ENCODE measurements at places on chromosomes 12 and 14.

GRCh38 chr14:101126731-101127130 lies 223.2 kb upstream of the RTL1 start:
- no peak for DNase-seq

- no peak for DNase-seq
Observed at GRCh38 chr12:1510056-1510812, 84.1 kb downstream of the FBXL14 start.

- DNase-seq: no peak
Observed at GRCh38 chr12:13135371-13136178, 32.1 kb upstream of the GSG1 start.

DNA sequence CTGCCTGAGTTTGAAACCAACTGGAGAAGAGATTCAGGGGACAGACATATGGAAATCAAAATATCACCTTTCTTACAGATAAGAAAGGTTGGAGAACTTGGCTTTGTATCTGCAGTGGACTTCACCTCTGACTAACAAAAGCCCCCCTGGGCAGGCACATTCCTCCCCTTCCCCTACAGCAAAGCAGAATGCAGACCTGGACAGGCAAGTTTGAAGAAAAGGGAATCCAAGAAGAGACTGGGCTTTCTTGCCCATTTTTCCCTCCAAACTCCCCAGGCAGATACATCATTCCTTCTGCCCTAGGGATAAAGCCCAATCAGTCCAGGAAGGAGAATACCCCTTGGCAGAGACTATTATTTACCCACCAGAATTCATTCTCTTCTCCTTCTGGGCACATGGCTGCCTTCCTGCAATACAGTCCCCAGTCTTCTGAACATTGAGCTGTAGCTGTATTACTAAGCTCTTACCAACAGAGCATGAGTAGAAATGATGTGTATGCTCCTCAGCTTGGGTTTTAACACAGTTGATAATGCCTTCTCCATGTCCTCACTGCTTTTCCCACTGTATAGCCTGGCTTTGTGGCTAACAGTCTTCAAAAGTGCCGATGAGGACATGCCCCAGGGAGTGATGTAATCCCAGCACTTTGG lies 17.4 kb upstream of the NAP1L1 start:
- DNase-seq: no peak

- no peak for DNase-seq
Observed at GRCh38 chr12:2306012-2306411, 253.2 kb downstream of the CACNA1C start.

DNA sequence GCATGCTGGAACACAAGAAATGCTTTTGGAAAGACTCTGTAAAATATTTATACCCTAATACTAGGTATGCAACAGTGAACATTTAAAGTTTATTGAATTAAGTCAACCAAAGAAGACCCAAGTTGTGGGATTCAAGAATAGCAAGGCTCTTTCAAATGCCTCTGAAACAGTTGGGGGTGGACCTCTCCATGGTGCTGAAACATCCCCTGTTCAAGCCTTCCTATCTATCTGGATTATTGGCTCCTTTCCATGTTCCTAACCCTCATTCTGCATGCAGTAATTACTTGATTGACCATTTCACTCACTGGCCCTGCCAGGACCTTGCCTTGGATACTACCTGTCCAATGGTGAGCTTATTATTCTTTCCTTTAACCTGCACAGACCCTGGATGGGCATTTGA lies 349.7 kb downstream of the NRXN3 start:
- peak; percentile 27 for DNase-seq

- DNase-seq: no peak
Observed at GRCh38 chr12:15289192-15289591, 33.1 kb upstream of the PTPRO start.

GRCh38 chr14:57295239-57295638 lies 26.5 kb downstream of the AP5M1 start:
- no peak for DNase-seq

DNA sequence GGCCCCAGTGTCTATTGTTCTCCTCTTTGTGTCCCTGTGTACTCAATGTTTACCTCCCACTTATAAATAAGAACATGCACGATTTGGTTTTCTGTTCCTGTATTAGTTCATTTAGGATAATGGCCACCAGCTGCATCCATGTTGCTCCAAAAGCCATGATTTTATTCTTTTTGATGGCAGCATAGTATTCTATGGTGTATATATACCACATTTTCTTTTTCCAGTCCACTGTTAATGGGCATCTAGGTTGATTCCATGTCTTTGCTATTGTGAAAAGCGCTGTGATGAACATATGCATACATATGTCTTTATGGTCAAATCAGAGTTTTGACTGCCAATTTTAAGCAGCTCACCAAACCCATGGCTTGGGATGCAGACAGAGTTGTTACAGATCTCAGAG lies 17.2 kb upstream of the ANP32D start:
- no peak for DNase-seq

GRCh38 chr12:49843876-49844437 lies 1.1 kb upstream of the BCDIN3D start:
- DNase-seq: no peak

DNA sequence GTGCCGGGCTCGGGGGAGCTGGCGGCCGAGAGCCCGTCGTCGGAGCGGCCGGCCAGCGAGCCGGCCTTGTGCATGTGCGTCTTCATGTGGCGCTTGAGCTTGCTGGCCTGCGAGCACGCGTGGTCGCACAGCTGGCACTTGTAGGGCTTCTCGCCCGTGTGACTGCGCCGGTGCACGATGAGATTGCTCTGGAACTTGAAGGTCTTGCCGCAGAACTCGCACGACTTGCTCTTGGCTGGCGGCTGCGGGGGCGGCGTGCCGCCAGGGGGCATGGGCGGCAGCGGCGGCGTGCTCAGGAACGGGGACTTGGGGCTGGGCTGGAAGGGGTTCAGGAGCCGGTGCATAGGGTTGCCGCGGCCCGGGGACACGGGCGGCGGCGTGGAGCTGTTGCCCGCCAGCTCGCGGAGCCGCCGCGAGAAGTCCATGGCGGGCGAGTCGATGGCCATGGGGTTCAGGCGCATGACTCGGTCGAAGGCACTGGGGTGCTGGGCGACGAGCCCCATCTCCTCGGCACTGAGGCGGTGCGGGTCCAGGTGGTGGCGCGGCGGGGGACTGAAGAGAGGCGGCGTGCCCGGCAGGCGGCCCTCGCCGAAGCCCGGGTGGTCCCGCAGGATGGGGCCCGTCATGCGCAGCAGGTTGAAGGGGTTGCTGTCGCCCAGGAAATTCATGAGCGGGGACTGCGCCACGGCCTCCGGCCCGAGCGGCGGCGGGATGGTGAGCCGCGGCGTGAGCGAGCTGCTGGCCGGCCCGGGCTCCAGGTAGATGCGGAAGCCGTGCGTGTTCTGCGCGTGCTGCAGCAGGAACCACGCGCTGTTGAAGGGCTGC lies 96.5 kb downstream of the BCL11B start:
- DNase-seq: no peak

- no peak for DNase-seq
Observed at GRCh38 chr12:108711489-108712164, 19.7 kb downstream of the CORO1C start.

DNA sequence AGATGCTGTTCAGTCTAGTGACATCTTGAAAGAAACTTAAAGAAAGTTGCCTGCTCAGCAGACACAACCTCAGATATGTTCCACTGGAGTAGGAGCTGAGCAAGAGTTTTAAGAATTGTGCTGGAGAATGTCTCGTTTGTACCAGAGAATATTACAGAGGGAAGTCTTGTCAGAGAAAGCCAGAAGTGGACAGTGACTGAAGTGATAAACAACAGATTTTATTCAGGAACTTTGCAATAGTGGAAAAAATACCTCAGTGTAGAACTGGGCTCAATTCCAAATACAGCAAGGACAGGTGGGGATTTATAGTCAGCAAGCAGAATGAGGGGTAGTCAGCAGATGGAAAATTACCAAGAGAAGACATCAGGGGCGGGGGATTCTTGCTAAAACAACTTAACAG lies 18.6 kb downstream of the ZDHHC17 start:
- no peak for DNase-seq

DNA sequence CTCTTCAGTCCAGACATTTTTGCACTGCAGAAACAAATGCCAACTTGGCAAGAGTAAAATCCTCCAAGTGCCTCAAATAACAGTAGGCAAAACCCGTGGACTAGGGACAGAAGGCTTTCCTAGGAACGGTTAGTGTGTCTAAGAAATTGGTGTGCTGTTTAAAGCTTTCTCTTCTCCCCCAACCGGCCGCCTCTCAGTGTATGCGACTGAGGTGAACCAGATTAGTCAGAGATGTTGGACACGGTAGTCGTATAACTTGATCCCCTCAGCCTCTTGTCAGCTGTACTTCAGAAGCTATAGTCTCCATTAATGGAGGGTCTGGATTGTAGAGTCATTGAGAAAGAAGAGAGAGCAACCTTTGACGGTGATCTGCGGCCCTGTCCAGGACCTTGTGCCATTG lies 21.7 kb downstream of the PPFIBP1 start:
- DNase-seq: no peak

GRCh38 chr12:68400226-68400829 lies 68.2 kb upstream of the MDM1 start:
- no peak for DNase-seq

- DNase-seq: no peak
Observed at GRCh38 chr14:104473244-104473565, 106.4 kb upstream of the C14orf180 start.

DNA sequence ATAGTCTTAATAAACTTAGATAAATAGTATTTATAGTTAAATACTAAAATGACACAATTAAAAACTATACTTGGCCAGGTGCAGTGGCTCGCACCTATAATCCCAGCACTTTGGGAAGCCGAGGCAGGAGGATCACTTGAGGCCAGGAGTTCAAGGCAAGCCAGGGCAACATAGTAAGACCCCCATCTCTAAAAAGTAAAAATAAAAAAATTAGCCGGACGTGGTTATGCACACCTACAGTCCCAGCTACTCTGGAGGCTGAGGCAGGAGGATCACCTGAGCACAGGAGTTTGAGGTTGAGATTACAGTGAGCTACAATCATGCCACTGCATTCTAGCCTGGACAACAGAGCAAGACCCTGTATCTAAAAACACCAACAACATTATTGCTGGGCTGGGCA lies 16.0 kb downstream of the CINP start:
- no peak for DNase-seq

DNA sequence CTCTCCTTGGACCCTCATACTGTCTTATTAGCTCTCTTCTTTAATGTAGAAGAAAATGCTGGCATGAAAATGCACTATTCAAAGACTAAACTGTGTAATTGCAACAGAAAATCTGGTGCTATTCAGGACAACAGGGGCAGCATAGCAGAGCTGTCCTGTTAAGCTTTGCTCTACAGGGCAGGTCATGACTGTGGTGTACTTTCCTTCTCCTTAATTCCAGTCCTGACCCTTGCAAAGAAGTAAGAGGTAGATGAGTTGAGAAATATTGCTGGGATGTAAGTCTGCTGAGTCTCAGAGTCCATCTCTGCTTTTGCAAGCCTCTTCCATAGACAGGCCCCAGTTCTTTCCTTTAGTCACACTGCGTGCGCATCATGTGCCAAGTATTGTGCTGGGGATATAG lies 52.6 kb upstream of the STK38L start:
- no peak for DNase-seq

GRCh38 chr14:45649051-45649450 lies 396.0 kb upstream of the MIS18BP1 start:
- no peak for DNase-seq

- no peak for DNase-seq
Observed at GRCh38 chr12:38159591-38160317, 156.8 kb upstream of the ALG10B start.

GRCh38 chr12:121787063-121788025 lies 6.1 kb downstream of the RHOF start:
- peak; percentile 54 for DNase-seq

GRCh38 chr12:23008623-23009022 lies 383.7 kb downstream of the ETNK1 start:
- no peak for DNase-seq

DNA sequence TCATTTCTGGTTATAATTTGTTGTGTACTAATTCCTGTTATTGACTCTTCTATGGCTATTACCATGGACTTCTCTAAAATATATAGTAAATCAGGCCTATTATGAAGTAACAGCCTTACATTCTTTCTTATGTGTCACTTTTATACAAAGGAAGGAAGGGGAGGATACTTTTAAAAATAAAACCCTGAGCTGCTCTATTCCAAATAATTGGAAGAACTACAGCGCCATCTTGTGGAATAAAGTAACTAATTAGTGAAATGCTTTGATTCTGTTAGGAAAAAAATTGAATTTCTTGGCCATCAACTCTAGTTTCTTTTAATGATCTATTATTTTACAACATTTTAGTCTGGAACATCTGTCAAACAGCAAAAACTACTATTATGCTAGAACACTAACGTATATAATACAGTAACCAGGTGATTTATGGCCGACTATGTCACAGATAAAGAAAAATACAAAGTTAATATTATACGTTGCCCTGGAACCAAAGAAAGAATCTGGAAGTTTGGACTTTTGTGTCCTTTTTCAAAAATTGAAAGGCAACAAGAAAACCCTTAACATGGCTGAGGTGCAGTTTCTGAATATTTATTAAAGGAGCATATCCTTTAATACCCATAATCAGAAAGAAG lies 55.0 kb upstream of the NELL2 start:
- no peak for DNase-seq

DNA sequence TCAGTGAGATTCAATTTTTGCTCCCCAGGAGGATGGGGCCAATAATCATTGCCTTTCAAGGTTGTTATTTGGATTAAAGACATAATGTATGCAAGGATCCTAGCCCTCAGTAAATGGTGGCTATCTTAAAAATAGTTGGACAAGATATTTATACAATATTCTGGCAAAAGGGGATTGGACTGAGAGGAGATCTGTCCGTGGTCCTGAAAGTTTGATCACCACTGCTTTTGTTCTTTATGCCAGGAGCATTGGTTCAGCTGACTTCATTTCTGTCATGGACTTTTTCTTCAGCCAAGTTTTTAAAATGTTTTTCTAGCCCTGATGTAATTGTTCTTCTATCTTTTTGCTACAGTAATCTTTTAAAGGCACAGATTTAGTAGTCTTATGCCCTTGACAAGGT lies 70.2 kb upstream of the TCL1A start:
- peak; percentile 5 for DNase-seq

DNA sequence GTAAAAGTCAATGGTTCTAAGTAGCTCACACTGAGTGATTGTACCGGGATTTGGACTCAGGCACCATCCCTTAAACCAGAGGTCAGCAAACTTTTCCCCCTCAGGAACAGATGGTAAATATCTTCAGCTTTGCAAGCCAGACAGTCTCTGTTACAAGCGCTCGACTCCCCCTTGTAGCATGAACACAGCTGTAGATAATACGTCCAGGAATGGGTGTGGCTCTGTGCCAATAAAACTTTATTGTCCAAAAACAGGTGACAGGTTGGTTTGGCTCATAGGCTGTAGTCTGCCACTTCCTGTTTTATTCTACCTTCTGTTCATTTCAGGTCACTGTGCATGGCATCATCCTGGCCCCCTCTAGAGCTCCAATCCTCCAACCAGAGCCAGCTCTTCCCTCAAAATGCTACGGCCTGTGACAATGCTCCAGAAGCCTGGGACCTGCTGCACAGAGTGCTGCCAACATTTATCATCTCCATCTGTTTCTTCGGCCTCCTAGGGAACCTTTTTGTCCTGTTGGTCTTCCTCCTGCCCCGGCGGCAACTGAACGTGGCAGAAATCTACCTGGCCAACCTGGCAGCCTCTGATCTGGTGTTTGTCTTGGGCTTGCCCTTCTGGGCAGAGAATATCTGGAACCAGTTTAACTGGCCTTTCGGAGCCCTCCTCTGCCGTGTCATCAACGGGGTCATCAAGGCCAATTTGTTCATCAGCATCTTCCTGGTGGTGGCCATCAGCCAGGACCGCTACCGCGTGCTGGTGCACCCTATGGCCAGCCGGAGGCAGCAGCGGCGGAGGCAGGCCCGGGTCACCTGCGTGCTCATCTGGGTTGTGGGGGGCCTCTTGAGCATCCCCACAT lies 7.6 kb downstream of the BDKRB1 start:
- DNase-seq: no peak

All from stimulated activated CD4-positive, alpha-beta T cell treated with anti-CD3 and anti-CD28 coated beads, Interleukin-15, amount 100 ng/mL, for 24 hours (primary cell).